ENCODE measurements at places on chromosomes 6 and 20. TPM values are rescaled to one million over a fixed set of nuclear protein-coding genes. Genes with fewer than 3 reads are reported as not detected.

DNA sequence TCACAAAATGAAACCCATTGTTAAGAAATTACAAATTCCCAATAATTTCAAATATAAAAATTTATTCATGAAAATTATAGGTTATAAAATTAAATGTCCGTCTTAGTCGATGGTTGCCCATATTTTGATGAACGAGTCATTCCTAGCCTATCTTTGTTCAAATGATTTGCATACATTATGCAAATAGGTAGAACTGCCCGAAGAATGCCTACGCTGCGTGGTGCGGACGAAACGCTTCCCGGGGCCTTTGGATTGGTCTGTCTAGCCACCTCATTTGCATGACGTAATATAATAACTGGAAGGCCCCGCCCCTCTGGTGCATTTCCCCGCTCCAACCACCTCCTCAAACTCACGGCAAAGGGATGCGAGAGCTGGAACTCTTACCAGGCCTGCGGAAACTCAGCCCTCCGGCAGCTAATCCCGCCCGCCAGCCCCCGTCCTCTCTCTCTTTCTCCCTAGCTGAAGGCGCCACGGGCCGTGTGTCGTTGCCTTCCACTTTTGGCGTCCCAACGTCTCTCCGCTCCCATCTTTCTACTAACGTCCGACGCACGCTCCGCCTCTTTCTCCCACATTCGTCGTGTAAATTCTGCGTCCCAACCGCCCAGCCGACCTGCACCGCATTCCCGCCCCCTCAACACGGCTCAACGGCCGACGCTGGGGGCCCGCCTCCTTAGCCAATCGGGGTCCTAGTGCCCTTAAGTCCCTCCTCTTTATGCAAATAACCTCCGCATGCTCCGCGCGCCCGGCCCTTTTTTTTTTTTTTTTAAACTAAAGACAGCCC, 520 bp upstream of the PRRC2A start:
- DNase-seq: peak; percentile 97

AFG1L gene
- polyA plus RNA-seq: 4.3 TPM

GRCh38 chr6:13908955-13909381, 15.8 kb upstream of the RNF182 start:
- DNase-seq: no peak

DNA sequence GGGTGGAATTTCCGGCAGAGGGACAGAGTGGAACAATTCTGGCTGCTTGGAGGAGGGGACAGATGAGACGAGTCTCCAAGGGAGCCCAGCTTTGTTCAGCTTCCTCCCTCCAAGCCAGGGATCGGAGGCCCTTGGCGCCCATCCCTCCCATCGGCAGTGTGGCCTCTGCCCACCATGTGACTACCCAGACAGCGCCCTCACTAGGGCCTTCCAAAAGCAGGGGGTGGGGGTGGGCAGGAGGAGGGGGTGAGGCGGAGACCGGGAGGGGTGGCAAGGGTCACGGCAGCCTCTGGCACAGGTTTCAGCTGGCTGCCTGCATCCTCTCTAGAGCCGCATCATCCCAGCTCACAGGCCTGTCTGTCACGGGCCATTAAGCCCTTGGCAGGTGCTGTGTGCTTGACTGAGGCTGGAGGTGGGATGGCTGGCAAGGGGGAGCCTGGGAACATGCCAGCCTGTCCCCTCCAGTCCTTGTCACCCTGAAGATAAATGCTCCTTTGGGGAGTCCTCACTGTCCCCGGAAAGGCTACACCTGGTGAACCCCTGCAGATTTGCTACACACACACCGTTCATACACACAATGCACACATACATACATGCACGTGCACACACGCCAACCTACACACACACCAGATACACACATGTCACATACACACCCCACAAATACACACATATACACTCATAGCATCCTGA, 6.2 kb upstream of the FGD2 start:
- DNase-seq: no peak

All from heart right ventricle (tissue), 16 donors.